Activated naive CD4-positive, alpha-beta T cell (primary cell): ENCODE measurements at places on chromosomes 6 and 20.

DNA sequence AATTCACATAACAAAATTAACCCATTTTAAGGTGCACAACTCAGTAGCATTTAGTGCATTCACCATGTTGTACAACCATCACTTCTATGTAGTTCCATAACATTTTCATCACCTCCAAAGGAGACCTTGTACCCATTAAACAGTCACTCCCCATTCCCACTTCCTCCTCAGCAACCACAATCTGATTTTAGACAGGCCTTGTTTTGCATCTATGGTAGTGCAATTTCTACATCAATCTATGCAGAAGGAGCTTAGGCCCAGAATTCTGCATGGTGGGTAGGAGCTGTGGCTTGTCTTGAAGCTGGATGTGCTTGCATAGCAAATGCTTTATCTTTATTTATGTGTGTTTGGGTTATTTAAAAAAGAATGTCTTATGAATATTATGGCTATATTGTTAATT, 13.5 kb upstream of the HLA-DQA1 start:
- DNase-seq, result no peak

GRCh38 chr6:56699066-56699654, 56.5 kb upstream of the DST start:
- no peak for DNase-seq

GRCh38 chr6:110552901-110553641, 76.7 kb upstream of the SLC22A16 start:
- DNase-seq, result no peak

GRCh38 chr6:137233911-137234863, 15.0 kb upstream of the IFNGR1 start:
- DNase-seq, result no peak

- no peak for DNase-seq
These were observed 146.7 kb downstream of the FAM83B start for GRCh38 chr6:54993294-54993693.
